ENCODE measurements at places on chromosomes 12 and 14.

- DNase-seq, result peak; percentile 50
These were observed 1.5 kb downstream of the CHD4 start for GRCh38 chr12:6605421-6606330.

- DNase-seq, result peak; percentile 68
These were observed 14.8 kb upstream of the PPP1R1A start for GRCh38 chr12:54603173-54603814.

DNA sequence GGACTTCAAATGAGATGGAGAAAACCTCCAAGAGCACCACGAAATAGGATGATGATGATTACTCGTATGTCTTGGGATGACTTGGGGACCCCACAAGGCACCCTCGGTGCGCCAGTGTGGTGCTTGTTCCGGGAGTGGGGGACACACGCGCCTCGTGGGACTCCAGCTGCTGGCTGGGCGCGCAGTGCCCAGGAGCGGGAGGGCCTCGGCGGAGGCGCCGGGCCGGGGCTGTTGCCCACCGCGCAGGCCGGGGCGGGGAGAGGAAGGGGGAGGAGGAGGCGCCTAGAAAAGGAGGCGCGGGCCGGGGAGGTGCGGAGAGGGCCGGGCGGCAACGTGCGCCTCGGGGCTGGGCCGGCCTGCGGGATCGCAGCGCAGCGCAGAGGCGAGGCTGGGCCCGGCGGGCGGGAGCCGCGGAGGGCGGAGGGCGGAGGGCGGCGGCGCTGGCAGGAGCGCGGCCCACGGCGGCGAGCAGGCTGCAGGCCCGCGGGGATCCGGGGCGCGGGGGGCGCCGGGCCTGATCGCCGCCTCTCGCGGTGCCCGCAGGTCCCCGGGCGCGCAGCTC lies at the start of gene RFLNA:
Gene RFLNA, plus strand, starts transcription at position 314 of the 562 bp plus-strand sequence. CDS start 337 bp downstream, outside the sequence.
- no peak for DNase-seq

DNA sequence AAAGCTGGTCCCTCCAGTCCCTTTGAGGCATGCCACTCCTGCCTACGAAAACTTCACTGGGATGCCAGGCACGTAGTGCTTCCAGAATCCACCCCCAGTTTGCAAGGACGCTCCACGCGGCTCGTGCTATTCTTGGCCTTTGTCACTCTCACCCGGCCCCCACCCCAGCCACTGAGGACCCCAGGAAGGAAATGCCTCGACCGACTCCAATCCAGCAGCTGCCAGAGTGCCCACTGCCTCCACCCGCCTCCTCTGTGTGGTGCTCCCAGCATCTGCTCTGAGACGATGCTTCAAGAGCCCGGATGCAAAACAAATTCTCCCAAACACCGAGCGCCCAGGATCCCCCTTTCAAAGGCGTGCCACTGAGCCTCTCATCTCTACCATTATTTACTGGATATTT lies 123.9 kb downstream of the RFLNA start:
- no peak for DNase-seq

- DNase-seq, result no peak
These were observed 11.3 kb downstream of the VASH1 start for GRCh38 chr14:76772300-76773187.

- no peak for DNase-seq
These were observed 80.0 kb upstream of the EGLN3 start for GRCh38 chr14:34030864-34031263.

DNA sequence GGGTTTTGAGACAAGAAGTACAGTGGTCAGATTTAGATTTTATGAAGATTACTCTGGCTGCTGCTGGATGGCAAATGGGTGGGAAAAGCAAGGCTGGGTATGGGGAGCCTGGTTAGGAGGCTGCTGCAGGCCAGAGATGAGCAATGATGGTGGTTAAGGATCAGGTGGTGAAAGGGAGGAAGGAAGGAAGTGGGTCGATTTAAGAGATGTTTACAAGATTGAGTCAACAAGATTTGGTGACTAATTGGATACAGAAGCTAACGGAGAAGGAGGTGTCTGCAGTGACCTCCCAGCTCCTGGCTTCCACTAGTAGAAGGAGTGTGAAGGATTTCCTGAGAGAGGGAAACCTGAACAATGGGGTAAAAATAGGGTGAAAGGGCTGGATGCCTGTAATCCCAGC lies 18.7 kb downstream of the NOS1 start:
- no peak for DNase-seq

GRCh38 chr14:23172096-23172495 lies 11.4 kb downstream of the SLC7A8 start:
- no peak for DNase-seq
